Activated CD4-positive, alpha-beta T cell treated with anti-CD3 and anti-CD28 coated beads for 24 hours (primary cell): ENCODE measurements at places on chromosomes 6 and 20.

- no peak for DNase-seq
Measured at GRCh38 chr20:47266847-47267515, 89.5 kb downstream of the ZMYND8 start.

DNA sequence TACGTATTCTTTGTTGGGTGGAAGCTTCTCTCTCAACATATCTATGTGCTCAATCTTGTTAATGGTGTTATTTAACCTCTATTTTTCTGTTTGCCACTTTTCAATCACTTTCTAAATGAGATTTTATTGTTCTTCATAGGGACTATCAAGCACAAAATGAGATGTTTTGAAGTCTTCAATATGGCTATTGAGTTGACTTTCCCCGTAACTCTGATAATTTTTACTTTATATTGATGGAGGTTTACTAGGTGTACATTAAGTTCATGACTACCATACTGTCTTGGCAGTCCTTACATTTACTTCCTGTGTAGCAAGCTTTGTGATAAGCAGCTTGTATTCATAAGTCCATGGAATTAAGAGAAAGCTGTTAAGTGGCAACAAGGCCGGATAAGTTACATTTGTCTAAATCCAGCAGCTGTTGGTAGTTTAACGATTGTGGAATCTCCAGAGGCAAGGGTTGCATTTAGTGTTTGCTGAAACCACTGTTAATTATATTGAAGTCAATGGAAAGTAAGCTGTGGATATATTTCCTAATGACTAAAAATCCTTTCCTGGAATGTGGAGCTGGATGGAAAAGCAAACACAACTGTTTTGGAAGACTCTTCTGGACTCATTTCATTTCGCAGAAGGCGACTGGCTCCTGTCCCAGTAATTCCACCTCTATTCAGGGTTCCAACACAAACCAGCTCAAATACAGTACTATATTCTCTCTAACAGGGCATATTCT lies 57.3 kb upstream of the SMIM29 start:
- no peak for DNase-seq

DNA sequence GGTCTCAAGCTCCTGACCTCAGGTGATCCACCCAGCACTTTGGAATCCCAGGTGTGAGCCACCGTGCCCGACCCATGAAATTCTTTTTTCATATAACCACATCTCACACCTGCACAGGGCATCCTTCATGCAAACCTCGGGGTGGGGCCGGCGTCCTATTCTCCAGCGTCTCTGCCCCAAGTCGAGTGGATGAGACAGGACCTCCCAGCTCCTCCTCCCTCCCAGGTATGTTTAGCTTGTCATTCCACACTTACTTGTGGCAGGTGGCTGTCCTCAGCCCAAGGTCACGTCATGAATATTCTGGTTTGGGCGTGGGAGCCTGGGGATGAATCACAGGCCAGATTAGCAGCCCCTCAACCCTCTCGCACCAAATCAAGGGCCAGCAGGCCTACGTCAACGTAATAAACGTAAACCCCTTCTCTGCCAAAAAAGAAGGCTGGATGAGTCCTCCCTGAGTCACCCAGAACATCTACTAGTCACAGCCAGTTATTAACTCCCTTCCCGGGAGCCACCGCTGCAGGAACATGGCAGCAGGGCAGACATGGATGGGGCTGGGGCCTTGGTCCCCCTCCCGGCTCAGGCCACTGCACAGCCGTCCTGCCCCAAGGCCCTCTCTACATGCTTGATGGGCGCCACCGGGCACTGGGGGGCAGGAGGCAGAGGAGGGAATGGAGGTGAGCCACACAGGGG lies 91.7 kb downstream of the YTHDF1 start:
- DNase-seq: no peak

DNA sequence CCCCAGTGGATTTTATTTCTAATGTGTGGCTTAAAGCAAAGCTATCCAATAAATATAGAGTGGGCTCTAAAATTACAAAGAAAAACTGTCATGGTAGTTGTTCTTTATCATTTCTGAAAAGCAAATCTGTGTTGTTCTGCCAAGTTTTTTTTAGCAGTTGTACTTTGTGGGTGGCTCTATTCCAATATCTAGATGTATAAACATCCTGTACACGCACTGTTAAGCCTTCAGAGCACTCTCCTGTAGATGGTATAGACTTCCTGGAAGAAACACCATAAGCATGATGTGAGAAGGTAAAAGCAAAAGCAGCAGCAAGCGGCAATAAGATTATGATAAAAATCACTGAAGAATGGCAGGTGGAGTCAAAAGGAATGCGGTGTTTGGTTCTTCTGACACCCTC lies 21.5 kb upstream of the TMEM30A start:
- DNase-seq: no peak

- no peak for DNase-seq
Measured at GRCh38 chr6:128079021-128079420, 178.2 kb upstream of the THEMIS start.

- DNase-seq: no peak
Measured at GRCh38 chr6:104573350-104573749, 286.4 kb downstream of the HACE1 start.

- no peak for DNase-seq
Measured at GRCh38 chr6:101878554-101879276, 485.2 kb downstream of the GRIK2 start.

GRCh38 chr6:97110149-97110548 lies 172.9 kb downstream of the MMS22L start:
- no peak for DNase-seq
